ENCODE measurements at places on chromosomes 5 and 9.

- DNase-seq = no peak
These were observed 84.6 kb downstream of the GAPVD1 start for GRCh38 chr9:125346080-125346732.

GRCh38 chr5:180807654-180808414 lies 5.2 kb upstream of the MGAT1 start:
- no peak for DNase-seq

DNA sequence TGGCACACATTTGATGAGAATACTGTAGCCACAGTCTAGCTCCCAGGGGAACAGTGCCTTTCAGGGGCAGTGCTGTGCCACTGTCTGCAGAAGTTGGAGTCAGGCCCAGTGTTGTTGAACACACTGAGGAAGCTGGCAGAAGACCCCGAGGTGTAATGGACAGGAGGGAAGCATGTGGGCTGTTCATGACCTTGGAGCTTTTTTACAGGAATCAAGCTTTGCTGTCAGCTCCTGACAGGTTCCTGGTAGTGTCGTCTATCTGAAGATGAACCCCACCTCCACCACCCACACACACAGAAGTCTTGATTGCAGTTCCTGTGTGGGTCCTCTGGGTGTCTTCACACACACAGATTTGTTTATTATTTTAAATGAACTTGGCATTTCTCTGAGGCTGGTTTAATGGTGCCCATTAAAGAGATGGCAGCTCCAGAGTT lies 40.3 kb upstream of the TNFAIP8 start:
- DNase-seq = no peak

DNA sequence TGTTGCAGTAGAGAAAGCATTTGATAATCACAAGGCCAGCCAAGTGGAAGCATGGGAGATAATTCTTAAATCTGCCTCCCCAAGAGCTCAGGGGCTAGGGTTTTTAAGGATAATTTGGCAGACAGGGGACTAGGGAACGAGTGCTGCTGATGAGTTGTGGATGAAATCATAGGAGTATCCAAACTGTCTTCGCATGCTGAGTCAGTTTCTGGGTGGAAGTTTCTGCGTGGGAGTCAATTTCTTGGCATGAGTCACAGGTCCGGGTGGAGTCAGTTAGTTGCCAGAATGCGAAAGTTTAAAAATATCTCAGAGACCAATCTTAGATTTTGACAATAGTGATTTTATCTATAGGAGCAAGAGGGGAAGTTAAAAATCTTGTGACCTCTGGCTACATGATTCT lies 112.6 kb downstream of the TMC1 start:
- no peak for DNase-seq

GRCh38 chr5:157455057-157455456 lies 5.0 kb upstream of the NIPAL4 start:
- DNase-seq = no peak

- no peak for DNase-seq
These were observed 38.5 kb upstream of the FRRS1L start for GRCh38 chr9:109205526-109205925.

DNA sequence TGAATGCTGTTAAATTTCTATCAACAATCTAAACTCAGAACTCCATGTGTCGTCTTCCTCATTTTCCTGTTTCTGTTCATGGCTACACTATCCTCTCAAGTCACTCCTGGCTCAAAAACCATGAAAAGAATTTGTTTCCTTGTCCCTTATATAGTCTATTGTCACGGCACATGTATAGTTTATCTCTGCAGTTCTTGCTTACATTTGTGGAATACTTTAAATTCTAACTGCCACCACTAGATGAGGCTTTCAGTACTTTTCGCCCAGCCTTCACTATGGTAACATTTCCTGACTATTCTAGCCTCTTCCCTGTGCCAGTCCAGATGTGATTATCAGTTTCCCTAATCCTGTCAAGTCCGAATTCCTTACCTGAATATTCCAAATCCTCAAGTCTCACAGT lies 34.6 kb downstream of the PKD2L2 start:
- no peak for DNase-seq

- no peak for DNase-seq
These were observed 121.6 kb downstream of the OXCT1 start for GRCh38 chr5:41748631-41749030.

DNA sequence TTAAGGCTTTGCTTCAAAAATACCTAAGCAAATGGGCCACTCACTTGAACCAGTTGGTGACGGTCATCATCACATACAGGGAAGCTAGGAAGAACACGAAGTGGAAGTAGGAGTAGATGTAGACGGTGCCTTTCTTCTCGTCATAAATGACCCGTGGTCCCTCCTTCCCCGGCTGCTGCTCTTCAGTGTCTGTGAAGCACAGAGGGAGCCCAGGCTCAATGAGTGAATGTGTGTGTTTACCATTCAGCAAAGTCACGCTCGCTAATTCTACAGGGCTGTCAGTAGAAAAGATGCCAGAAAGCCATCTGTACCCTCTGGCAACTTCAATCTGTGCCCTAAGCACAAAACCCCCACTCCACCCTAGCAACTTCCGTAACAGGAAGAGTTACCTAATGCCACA lies 109.8 kb downstream of the SERINC5 start:
- no peak for DNase-seq

DNA sequence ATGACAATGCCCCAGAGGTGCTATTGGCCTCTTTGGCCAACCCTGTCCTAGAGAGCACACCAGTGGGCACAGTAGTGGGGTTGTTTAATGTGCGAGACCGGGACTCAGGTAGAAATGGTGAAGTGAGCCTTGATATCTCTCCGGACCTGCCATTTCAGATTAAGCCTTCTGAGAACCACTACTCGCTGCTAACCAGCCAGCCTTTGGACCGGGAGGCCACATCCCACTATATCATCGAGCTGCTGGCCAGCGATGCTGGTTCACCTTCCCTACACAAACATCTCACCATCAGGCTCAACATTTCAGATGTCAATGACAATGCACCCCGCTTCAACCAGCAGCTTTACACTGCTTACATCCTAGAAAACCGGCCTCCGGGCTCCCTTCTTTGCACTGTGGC lies 1.4 kb downstream of the PCDHGC5 start:
- no peak for DNase-seq

DNA sequence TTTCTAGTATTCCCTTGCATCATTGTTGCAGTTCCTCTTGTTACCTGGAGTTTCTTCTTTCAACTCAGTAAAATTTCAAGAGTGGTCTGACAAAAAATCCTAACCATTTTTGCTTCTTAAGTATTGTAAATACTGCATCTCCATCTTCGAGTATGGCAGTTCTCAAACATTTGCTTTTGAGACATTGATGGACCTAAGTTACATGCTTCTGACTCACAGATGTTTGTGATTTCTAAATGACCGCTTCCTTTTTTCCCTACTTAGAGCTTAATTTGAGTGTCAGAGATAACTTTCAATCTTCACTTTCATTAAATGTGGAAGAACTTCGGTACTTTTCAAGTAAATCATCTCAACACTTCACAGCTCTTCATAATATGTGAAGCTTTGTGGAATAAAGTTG lies 4.2 kb downstream of the UHRF2 start:
- DNase-seq = no peak

DNA sequence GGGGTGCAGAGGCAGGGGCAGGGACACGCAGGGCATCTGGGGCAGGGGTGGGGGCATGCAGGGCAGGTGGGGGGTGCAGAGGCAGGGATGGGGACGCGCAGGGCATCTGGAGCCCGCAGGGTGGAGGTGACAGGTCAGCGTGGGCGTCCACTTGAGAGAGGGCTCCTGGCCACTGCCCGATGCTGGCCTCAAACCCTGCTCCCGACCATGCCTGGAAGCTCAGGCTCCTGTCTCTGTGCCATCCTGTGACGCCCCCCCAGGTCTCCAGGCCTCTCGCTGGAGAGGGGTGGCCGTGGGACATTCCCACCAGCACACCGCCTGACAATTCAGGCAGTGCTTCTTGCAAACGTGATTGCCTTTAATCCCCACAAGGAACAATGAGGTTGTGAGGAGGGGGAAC lies 33.0 kb downstream of the ZDHHC11B start:
- DNase-seq = no peak

Measured in T follicular helper cell (primary cell).